Hematopoietic multipotent progenitor cell treated with erythropoietin and hydrocortisone succinate and interleukin-3 and kit ligand, for 8 days (in vitro differentiated cells): ENCODE measurements at places on chromosomes 16 and 17.

DNA sequence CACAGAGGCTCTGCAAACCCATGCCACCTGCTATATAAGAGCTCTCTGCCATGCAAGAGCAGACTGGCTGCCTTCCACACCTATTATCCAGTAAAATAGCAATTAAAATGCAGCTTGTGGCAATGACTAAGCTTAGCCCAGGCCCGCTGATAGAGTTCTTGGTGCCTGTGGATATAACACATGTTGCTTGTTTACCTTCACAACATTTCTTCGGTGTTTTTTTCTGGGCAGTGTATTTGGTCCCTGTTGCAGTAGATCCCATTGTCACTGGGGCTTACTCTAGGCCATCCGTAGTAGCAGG, 63.5 kb downstream of the SPECC1 start:
- DNase-seq = no peak

- DNase-seq = no peak
Measured at GRCh38 chr16:55746081-55746480, 86.8 kb downstream of the CES1 start.

DNA sequence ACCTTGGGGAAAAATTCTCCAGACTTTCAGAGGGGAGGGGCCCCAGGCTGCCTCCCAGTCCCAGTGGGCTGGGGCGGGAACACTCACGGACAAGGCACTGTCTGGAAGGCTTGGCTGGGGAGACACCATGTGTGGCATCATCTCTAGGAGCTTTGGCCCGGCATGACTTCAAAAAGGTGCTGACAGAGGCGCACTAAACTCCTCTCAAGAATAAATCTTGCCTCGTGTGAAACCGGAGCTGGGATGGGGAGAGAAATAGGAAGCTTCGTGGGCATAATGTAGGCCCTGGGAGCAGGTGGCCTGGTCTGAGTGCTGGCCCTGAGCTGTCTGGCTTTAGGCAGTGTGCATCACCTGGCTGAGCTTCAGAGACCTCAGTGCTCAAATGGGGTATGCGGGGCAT, 5.7 kb downstream of the WSCD1 start:
- no peak for DNase-seq

DNA sequence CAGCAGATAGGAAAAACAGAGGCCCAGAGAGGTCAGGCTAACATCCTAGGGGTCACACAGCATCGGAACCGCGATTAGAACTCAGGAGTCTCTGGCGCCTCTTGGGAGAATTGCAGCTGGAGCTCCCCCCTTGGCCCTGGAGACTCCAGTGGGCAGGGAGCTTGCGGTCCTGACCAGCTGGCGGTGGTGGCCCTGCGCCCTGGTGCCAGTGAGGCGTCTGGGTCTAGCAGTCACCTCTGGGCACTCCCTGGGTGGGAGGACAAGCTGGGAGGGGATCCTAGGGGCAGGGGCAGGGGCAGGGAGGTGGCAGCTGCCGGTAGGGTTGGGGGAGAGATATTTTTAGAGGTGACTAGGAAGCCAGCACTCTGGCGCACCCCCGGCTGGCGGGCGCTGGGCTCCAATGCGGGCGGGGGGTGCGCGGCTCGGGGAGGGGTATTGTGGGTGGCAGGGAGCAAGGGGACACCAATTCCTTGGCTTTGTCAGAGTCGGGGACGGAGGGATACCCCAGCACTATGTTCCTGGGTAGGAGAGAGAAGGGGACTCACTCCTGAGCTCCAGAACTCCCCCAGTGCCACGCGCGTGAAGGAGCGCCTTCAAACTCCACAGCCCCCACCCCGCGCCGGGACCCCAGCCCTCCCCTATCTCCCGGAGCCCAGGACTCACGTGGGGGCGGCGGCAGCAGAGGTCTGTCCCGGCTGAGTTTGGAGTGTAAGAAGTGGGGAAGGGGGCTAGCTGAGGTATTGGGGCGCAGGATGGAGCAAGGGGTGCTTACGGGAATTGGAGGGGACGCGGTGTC, 584 bp downstream of the PHOSPHO1 start:
- no peak for DNase-seq

- no peak for DNase-seq
Measured at GRCh38 chr17:80432961-80433550, 18.1 kb downstream of the ENDOV start.
